Endodermal cell (in vitro differentiated cells): ENCODE measurements at places on chromosomes 13 and 19.
A peak's percentile ranks its signal among the peaks of the same experiment; 100 is the strongest.

- no peak for DNase-seq
These were observed 344.6 kb downstream of the RFC3 start for GRCh38 chr13:34162544-34162933.

DNA sequence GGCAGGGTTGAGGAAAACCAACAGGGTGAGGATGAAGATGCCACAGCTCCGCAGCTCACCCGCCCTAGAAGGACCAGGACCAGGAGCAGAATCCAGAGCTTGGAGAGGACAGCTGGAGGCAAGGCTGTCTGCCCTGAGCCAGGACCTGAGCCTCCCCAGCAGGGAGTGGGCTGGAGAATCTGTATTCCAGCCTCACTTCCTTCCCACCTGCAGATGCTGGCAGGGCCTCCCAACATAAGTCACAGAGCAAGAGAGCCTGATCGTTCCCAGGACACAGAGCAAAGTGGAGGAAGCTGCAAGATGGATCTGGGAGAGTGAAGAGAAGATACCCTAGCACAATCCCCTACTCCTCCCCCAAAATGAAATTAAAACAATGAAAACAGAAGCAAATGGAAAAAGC lies 61.7 kb upstream of the WASF3 start:
- DNase-seq: no peak

DNA sequence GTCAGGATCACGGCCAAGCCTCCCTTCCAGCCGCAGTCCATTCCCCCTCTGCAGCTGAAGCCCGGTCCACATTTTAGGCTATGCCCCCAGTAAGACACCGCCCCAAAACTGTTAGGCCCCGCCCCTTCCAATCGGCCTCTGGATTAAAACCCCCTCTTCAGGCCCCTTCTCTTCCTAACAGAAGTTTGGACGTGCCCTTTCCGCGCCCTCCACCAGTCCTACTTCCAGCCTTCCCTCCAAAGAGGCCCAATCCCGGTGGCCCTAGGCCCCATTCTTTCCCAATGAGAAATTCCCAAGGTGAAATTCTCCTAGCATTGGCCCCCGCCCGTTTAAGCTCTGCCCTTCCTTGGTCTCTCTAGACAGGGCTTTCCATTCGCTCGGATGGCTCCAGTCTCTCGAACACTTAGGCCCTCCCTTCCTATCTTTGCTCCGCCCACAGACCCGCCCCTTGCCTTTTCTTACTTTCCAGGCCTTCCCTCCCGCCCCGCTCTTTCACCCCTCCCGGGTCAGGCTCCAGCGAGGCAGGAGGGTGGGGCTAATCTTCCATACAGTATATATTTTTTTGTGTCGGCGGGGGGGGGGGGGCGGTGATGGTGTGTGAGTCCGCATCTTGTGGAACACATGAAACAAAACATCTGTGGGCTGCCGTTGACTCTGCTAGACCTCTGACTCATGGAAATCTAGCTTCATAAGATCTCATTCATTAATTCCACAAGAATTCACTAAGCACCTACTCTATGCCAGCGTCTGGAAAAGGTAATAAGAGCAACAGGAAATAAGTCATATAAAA lies 13.6 kb downstream of the LTBP4 start:
- DNase-seq: peak; percentile 96

DNA sequence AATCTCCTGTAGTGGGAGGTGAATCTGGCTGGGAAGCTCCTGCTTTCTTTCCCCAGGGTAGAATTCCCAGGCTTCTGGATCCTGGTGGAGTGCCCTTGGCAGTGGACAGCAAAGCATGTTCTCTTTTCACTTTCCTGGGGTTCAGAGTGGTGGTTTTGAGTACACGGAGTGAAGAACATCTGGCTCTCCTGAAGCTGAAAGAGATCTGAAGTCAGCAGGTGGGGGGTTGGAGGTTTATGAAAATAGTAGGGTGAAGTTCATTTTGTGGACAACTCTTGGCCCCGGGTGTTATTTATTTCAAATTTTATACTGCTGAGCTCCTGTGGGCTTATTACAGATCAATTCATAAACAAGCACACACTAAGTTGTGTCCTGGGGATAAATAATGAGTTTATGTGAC lies 497.3 kb downstream of the KLF5 start:
- no peak for DNase-seq

DNA sequence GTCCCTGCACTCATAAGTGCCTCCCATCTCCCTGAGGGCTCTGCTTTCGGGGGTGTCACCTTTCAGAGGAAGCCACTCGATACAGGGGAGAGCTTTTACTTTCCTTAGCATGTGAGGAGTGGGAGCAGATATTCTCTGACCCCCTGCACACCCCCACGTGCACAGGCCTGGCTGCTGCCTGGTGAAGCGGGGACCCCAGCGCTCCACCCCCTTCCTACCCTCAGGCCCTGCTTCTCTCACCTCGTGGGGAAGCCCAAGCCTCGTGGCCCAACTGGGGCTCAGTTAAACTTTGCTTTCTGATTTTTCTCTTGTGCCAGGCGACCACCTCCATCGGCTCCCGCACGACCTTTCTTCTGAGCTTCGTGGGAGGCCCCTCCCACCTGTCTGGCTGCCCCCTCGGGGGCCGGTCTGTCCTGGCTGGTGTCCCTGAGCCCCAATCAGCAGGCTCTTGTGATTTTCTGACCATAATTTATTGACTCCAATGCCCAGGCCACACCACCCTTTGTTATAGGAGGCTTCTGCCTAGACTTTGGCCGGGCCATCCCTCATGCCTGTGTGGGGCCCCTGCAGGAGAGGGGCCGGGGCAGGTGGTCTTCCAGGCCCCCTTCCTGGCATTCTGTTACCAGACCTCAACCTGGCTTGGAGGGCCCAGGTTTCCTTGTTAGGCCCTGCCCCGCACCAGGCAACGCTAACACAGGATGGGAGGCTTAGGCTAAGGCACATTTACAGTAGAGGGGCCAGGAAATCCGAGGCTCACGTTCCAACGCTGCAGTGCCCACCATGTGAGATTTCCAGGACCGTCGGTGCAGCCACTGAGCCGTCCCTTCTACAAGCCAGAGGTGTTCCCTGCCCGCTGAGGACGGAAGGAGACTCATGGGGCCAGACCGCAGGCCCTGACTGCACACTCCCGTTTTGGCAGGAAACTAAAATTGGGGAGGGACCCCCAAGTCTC lies 3.7 kb downstream of the TMED1 start:
- no peak for DNase-seq

DNA sequence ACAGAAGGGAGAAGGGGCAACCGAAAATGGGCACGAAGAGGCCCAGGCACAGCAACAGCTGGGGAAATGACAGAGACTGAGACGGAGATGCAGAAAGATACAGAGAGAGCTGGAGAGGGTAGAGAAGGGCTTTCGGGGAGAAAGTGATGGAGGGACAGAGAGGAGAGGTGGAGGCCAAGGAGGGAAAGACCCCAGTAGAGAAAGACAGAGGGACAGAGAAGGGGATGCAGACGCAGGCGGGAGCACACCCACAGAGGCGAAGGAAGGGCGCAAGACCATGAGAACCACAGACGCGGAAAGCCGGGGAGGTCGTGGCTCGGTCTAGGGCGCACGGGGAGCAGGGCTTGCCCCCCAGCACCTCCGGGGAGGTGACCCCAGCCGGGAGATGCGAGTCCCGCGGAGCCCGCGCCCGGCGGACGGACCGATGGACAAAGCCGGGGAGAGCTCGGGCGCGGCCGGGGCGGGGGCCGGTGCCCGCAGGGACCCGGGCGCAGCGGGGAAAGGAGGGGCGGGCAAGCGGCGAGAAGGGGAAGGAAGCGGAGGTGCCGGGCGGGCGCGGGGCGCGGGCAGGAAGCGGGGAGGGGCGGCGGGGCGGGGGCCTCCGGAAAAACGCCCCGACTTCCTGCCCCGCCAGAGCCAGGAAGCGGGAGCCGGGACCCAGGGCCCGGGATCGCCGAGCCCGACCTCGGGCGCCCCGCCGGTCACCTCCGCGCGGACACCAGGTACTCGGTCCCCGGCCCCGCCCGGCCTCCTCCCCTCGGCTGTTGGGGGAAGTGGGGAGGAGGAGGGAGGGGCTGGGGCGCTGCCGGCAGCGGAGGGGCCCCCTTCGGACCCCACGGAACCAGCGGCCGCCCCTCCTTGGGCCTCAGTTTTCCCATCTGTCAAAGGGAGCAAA lies at the start of gene ARHGEF1:
ARHGEF1 (plus strand) TSS at position 617 of the 895 bp plus-strand sequence. CDS start 4,899 bp downstream, outside the sequence.
- DNase-seq: peak; percentile 73

GRCh38 chr19:48870048-48870447 lies 1.6 kb upstream of the PLEKHA4 start:
- no peak for DNase-seq

GRCh38 chr13:111908981-111909380 lies 158.0 kb upstream of the SOX1 start:
- DNase-seq: peak; percentile 28

GRCh38 chr13:51070005-51070649 lies 40.9 kb downstream of the C13orf42 start:
- DNase-seq: peak; percentile 96

GRCh38 chr13:80633251-80633650 lies 292.3 kb upstream of the SPRY2 start:
- no peak for DNase-seq

GRCh38 chr13:84658491-84659358 lies 776.5 kb upstream of the SLITRK1 start:
- no peak for DNase-seq

DNA sequence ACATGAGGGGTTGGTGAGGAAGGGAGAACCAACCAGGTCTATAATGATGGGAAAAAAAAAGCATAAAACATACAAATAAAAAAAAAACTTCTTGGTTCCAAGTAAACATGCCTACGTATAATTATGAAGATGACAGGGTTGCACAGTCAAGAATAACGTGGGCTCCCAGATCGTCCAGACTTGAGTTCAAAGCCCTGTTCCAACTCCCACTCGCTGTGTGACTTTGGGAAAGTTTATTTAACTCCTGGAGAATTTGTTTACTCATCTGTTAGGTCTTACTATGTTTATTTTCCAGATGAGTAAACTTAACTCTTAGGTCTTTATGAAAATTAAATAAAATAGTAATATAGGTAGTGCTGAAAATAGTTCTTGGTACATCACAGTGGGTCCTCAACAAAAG lies 13.8 kb downstream of the STARD13 start:
- DNase-seq: no peak

DNA sequence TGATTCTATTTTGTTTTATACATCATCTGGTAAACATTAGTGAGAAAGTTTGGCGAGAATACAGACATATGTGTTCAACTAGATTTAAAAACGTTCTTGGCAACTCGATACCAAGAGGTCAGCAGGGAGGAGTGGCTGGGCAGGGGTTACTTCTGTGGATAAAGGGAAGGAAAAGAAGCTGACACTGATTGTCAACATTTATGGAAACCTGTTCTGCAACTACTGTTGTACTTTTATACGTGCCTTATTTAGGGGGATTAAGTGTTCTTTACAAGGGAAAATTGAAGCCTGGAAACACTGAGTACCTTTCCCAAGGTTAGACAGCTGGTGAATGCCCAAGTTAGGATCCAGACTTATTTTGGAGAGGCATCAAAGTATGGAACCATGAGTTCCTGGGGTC lies 65.0 kb downstream of the MTUS2 start:
- no peak for DNase-seq

DNA sequence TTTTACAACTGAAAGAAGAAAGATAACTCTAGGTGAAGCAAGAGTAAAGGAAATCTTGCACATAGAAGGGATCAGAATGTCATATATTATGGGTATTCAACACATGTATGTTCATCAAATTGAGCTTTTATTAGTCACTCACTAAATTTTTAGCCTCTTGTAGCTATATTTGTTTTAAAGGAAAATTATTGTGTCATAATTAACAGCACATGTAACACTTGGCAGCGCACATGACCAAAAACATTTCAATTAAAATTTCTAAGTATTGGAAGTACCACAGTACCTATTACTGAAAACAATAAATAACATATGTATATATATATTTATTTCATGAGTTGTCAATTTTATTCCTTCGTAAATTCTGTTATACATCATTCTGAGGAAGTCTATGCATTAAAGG lies 2800.4 kb downstream of the PCDH9 start:
- DNase-seq: no peak

GRCh38 chr13:101698400-101698799 lies 245.9 kb downstream of the ITGBL1 start:
- DNase-seq: no peak

GRCh38 chr13:46143184-46143701 lies 38.4 kb upstream of the CPB2 start:
- no peak for DNase-seq

GRCh38 chr13:30798776-30799355 lies 63.5 kb downstream of the ALOX5AP start:
- DNase-seq: no peak

GRCh38 chr13:51772781-51773180 lies 31.2 kb downstream of the DHRS12 start:
- peak; percentile 21 for DNase-seq

DNA sequence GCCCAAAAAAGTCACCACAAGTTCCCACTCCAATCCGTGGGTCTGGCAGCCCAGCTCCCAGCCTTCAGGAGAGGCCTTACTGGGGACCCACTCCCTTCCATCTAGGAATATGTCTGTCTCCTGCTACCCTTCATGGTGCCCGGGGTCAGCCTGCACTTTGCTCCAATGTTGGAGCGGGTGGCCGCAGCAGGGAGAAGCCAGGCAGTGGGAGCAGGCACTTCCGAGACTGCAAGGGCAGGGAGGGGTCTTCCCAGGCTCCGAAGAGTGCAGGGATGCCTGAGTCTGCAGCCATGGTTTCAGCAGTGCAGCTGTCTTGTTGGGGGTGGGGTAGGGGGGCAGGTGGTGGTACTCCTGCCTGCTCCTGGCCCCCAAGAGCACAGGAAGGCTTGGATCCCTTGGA lies 1616.2 kb downstream of the SLITRK5 start:
- DNase-seq: no peak

GRCh38 chr13:100565286-100565685 lies 23.3 kb downstream of the GGACT start:
- no peak for DNase-seq

DNA sequence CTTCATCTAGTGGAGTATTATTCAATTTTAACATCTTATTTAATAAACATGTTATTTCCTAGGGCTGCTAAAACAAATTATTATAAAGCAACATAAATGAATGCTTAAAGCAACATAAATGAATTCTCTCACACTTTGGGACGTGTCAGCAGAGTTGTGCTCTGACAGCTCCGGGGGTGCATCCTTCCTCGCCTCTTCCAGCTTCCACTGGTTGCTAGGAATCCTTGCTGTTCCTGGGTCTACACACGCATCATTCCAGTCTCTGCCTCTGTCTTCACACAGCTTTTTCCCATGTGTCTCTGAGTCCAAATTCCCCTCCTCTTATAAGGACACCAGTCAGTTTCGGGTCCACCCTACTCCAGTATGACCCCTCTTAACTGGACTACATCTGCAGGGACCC lies 21.6 kb upstream of the SPATA13 start:
- no peak for DNase-seq
